ENCODE measurements at places on chromosomes 3 and 15.

- DNase-seq, result no peak
These were observed 57.8 kb downstream of the DTWD1 start for GRCh38 chr15:49678655-49679054.

- no peak for DNase-seq
These were observed 152.1 kb upstream of the TBC1D5 start for GRCh38 chr3:17894434-17895060.

GRCh38 chr15:95249524-95249923 lies 1018.2 kb downstream of the MCTP2 start:
- no peak for DNase-seq

DNA sequence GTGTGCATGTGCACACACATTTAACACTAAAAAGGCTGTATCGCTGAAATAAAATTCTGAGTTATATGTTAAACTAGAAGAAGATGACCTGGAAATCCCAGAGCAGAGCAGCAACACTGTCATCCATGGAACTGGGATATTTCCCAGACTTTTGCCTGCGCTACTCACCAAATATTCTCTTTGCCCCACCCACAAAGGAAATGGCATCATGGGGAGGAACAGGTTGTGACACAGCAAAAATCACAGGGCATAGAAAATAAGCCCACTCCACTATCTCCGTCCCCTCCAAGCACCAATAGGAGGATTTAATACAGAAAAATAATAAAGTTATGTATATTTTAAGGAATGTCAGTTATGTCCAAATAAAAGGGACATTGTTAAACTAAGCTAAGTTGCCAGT lies 71.7 kb downstream of the COL8A1 start:
- no peak for DNase-seq

DNA sequence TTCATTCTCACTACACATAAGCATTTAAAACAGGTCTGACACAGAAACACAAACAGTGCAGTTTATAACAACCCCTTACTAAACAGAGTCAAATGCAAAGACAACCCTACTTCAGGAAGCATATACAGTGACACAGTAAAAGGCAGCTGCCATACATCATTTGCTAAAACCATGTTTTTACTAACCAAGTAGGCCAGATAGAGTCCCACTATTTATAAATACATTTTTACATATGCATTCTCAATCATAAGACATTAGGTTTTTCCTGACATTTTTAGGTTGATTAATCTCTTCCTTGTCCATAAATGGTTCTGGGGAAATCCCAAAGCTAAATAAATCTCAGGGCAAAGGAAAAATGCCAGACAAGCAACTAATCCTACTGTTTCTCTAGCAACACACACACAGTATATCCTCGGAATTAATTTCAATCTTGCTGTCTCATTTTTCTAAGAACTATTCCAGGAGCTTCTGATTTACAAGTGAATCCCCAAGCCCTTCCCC lies 39.0 kb downstream of the CHAC1 start:
- DNase-seq, result no peak

DNA sequence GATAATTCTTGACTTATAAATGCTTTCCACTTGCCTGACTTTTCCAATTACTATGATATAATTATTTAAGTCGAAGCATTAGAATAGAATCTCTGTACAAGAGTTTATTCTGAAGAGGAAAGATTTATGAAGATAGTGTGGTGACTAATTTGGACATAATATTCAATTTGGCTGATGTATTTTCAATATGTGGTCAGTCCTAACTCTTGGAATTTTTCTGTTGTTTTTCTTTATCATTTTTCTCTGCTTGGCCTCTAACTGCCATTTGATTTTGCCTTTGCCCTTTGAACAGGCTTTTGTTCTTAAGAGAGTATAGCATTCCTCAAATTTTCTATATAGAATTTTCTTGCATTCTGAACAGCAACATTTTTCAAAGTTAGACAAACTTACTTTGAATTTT lies 2.6 kb upstream of the MDFIC2 start:
- DNase-seq, result no peak

GRCh38 chr3:123610331-123610730 lies 25.5 kb upstream of the HACD2 start:
- no peak for DNase-seq

GRCh38 chr3:122100591-122101463 lies 45.7 kb downstream of the CD86 start:
- no peak for DNase-seq

- no peak for DNase-seq
These were observed 218.4 kb downstream of the ABHD5 start for GRCh38 chr3:43909149-43909548.

DNA sequence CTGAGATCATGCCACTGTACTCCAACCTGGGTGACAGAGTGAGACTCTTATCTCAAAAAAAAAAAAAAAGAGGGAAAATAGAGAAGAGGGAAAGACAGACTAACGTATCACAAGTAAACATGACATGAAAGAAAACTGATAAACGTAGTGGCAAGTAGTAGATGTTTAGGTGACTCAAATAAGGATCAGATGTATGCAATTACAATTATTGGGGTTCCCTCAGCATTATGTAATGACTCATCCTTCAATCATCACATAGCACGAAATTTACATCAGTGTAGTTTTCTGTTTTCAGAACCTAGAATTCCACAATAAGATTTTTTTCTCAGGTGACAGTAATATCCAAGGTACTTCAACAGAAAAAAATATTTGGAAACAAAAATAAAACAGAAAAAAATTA lies 46.6 kb downstream of the DPP8 start:
- no peak for DNase-seq

GRCh38 chr3:134078169-134078831 lies 48.6 kb upstream of the SLCO2A1 start:
- DNase-seq, result no peak

DNA sequence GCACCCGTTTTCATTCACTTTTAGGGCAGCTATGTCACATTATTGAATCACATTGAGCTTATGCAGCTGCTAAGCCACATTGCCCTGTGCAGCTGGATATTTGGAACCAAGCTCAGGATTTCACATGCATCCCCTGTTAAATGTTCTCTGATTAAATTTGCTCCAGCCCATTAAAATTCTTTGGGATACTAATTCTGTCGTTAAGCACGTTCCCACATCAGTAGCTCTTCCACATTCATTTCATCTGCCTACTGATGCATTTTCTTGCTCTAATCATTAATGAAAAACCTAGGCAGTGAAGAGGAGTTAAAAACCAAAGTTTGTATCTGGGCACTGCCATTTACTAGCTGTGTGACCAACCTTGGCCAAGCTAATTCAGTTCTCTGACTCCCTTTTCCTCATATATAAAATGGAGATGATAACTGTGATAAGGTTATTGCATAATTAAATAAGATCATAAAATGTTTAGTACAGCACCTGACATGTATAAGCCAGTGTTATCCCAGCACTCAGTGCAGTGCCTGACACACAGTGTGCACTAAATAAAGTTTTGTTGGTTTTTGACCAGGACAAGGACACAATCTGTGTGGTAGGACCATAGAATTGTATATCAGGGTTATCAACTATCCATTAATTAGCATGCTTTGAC lies 222.2 kb upstream of the ATP11B start:
- no peak for DNase-seq

GRCh38 chr3:167844528-167844927 lies 109.0 kb downstream of the SERPINI1 start:
- no peak for DNase-seq

- DNase-seq, result no peak
These were observed 507.6 kb downstream of the FHIT start for GRCh38 chr3:60743631-60744164.

DNA sequence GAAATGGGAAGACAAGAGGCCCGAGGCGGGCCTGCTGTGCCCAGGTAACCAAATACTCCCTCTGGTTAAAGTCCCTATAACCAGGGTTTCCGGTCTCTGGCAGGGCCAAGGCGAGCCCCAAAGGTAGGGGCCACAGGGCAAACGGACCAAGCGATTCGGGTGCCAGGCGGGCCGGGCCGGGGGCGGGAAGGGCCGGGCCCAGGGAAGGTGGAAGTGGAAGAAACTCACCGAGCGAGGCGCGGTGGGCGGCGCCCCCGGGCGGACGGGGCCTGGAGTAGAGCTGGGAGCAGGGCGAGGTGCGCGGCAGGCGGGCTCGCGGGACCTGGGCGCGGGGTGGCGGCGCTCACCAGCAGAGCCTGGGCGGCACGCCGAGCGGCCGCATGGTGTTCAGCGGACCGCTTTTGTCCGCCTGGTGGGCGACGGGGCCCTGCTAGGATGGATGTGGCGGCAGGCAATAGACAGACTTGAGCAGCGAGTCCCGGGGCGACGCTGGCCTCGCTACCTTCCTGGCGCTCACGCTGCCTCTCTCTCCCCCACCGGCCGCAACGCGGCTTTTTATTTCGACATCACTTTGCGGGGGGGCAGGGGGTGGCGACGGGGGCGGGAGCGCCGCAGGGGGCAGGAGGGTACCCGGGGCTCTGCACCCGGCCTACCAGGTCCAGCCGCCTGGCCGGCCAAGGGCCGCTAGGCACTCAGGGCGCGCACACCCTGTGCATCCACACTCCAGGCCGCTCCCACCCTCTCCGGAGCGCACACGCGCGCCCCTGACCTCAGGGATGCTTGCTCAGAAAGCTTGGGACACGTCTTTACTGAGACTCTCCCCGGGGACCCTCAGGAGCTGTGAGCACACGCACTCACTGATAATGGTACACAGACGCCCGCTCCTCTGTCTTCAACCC lies at the start of gene GATA2:
Gene GATA2, minus strand, starts transcription at position 531 of the 899 bp plus-strand sequence. CDS start 6,170 bp downstream, outside the sequence.
- no peak for DNase-seq

GRCh38 chr3:16148783-16149182 lies 25.7 kb upstream of the GALNT15 start:
- DNase-seq, result no peak

GRCh38 chr3:168157099-168157700 lies 61.5 kb upstream of the GOLIM4 start:
- DNase-seq, result no peak
